ENCODE measurements at places on chromosomes 16 and 17.

DNA sequence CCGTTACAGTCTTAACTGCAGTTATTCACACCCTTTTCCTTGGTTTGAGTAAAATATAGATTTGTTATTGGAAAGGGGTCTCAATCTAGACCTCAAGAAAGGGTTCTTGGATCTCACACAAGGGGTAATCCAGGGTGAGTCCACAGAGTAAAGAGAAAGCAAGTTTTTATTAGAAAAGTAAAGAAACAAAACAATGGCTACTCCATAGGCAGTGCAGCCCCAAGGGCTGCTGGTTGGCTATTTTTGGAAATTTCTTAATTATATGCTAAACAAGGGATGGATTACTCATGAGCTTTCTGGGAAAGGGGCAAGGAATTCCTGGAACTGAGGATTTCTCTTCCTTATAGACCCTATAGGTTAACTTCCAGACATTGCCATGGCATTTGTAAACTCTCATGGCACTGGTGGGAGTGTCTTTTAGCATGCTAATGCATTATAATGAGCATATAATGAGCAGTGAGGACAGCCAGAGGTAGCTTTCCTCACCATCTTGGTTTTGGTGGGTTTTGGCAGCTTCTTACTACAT, 24.5 kb upstream of the MILR1 start:
- DNase-seq: no peak

- DNase-seq: no peak
Observed at GRCh38 chr17:17669580-17670235, 11.6 kb upstream of the RAI1 start.

GRCh38 chr17:55988861-55989260, 164.4 kb upstream of the ANKFN1 start:
- DNase-seq: no peak

DNA sequence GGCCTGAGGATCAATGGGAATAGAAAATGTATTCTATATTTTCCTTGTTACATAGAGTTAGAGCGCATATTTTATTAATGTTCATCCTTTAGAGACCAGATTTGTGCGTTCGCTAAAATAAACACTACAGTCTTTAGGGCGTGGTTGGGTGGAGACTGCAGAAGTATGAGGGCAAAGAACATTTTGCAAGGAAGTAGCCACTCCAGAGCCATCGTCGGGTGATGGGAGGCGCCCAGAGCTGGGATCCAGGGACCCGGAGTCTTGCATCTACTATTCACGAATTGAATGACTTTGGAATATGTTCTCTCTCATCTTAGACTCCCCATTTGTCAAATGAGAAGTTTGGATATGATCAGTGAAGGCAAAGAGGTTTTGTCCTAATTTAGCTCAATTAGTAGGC, 154.2 kb upstream of the IRX6 start:
- no peak for DNase-seq

GRCh38 chr17:47280072-47280811, 26.6 kb downstream of the ITGB3 start:
- no peak for DNase-seq

All from activated CD4-positive, alpha-beta T cell treated with anti-CD3 and anti-CD28 coated beads for 4 hours (primary cell).